ENCODE measurements at places on chromosomes 7 and 10.

DNA sequence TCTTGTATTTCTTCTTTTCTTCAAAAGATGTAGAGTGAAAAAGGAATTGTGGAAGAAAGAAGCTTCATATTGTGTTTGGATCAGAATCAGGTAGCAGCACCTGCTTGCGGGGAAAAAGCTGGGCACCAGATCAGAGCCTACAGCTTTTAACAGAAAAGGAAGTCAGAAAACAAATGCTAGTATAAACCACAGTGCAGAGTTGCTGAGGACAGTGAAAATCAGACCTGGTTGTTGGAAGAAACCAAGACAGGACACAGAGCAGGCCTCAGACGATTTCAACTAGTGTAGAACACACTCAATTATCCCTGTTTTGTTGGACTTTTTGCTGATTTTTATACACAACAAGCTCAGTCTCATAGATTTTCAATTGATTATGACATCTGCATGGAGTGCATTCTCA lies 221.4 kb downstream of the PTN start:
- no peak for DNase-seq

GRCh38 chr10:69874449-69874848 lies 72.7 kb downstream of the COL13A1 start:
- no peak for DNase-seq

DNA sequence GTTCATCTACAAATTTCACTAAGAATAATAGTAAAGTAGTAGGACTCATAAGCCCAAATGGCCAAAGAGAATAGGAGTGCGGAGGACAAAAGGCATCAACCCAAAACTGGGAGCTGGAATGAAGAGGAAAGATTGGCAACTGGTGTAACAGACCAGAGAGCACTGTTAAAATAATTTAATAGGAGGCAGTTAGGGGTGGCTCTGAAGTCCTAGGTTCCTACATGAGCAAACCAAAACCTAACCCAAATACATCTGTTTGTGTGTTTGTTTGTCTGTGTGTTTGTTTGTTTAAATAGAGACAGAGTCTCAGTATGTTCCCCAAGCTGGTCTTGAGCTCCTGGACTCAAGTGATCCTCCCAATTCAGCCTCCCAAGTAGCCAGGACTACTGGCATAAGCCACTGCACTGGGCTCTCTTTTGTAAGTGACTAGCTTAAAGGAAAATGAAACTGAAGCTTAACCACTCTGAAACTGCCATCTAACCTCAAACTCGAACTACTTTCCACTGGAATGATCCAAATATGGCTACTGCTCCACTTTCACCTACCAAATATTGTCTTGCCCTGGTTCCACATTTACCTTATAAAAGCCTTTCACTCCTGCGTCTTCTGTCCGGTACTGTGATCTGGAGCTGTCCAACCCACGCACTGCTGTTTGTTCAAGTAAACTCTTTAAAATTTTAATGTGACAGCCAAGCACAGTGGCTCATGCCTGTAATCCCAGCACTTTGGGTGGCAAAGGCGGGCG lies 94.9 kb downstream of the AKR1D1 start:
- DNase-seq = no peak

GRCh38 chr10:43208147-43209073 lies 58.5 kb downstream of the RASGEF1A start:
- DNase-seq = no peak

DNA sequence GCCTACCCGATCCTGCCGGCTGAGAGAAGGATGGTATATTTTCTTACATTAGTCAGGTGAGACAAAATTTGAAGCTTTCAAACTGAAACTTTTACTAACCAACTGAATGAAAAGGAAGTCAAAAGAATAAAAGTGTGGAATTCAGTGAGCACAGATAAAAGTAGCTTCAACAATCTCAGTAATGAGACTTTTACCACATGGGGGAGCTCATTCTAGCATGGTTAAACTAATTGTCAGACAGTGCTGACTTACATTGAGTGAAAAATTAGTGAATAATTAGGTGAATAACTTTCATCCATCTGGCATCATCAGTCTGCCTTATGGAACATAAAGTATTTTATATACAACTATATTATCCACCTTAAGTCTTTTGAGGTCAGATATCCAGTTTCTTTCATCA lies 8.4 kb downstream of the FAM237B start:
- no peak for DNase-seq

- DNase-seq = no peak
Measured at GRCh38 chr10:15712883-15713282, 6.8 kb downstream of the ITGA8 start.

DNA sequence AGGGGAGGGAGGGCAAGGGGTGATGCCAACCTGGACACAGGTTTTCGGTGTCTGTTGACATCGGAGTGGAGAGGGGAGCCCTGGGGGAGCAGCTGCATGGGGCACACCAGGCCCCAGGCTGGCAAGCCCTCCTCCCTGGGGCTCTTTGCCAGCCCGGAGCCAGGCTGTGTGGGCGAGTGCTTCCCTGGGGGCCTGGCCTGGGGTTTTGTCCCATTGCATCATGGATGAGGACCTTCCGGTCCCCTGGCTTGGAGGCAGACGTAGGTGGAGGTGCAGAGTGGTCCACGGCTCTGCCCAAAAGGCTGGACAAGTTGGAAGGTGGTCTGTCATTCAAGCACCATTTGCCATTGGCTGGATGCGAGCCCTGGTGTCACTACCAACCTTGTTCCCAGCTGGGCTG lies 34.8 kb downstream of the ZMIZ1 start:
- DNase-seq = no peak

DNA sequence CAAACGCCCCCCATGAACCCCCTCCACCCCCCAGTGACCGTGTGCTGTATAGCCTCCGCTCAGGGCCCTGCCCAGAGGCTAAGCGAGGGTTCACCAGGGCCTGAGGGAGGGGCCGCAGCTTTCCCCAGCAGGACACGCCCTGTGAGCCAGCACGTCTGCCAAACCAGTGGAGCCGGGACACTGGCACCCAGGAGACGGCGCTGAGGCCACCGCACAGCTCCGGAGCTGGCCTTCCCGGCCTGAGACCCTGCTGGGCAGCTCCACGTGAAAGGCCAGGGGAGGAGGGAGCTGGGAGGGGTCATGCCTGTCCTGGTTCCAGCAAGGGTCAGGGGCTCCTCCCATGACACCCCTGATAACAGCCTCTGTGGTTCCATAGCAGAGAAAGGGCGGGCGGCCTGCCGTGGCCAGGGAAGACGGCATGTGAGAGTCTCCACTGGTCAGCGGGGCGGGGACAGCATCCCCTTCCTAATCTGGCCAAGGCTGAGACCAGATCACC lies 278.3 kb downstream of the ELFN1 start:
- DNase-seq = no peak

GRCh38 chr7:2582006-2582735 lies 23.4 kb downstream of the IQCE start:
- DNase-seq = no peak

- DNase-seq = no peak
Measured at GRCh38 chr7:33666531-33666930, 238.8 kb upstream of the BMPER start.

DNA sequence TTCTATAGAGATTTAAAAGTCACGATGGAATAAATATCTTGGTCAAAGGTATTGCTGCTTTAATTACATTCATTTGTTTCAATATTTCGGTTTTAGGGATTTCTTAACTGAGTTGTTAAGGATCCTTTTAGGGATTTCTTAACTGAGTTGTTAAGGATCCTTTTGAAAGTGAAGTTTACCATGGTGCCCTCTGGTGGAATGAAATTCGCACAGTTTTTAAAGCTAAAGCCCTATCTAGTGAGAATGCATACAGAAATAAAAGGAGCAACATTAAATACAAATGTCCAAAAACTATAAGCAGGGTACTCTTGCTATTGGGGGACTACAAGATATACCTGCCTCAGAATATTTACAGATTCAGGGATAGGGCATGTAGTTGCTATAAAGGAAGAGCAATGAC lies 193.7 kb downstream of the RNLS start:
- no peak for DNase-seq

- no peak for DNase-seq
Measured at GRCh38 chr7:77950548-77950947, 152.0 kb downstream of the PHTF2 start.

- DNase-seq = no peak
Measured at GRCh38 chr7:157436763-157437480, 100.1 kb downstream of the DNAJB6 start.

GRCh38 chr7:2520761-2521290 lies 1.3 kb downstream of the LFNG start:
- no peak for DNase-seq

DNA sequence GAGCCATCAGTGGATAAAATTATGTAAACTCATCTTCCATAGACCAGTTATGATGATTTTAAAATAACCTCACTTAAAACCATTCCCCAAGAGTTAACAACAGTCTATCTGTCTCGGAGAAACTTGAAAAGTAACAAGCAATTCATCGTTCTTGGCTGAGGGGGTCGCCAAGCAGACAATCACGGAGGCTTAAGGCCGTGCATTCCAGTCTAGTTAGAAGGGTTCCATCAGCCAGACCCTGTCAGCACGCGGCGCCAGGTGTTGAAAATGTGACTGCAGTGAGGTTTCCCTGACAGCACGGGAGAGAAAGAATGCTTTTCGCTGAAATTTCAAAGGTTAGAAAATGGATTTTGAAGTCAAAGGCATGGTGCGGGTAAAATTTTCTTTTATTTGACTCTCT lies 1025.0 kb upstream of the CELF2 start:
- DNase-seq = no peak

- DNase-seq = no peak
Measured at GRCh38 chr10:129883029-129883428, 81.0 kb downstream of the EBF3 start.

GRCh38 chr7:106704000-106704840 lies 43.3 kb upstream of the CCDC71L start:
- DNase-seq = no peak

- no peak for DNase-seq
Measured at GRCh38 chr10:83078645-83079044, 1060.7 kb upstream of the GHITM start.

- DNase-seq = no peak
Measured at GRCh38 chr7:94634502-94634901, 21.4 kb downstream of the SGCE start.

DNA sequence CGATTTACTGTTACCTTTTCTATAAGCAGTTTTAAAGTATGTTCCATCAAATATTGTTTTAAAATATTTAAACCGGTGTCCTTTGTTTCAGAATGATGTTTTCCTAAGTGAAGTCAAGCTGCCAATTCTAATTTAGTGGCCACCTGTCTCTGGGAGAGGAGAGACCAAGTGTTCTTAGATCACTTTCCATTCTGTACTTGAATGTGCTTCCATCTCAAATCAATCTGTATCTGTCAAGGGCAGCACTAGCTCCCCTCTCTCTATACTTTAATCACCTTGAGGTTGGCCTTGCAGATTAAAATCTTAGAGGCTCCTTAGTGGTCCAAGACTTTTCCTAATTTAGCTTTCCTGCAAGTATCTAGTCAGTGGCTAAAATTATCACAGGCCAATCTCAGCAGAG lies 49.6 kb downstream of the LGI1 start:
- no peak for DNase-seq

Data from COR-L47 (cell line).